ENCODE measurements at places on chromosomes 4 and X.

DNA sequence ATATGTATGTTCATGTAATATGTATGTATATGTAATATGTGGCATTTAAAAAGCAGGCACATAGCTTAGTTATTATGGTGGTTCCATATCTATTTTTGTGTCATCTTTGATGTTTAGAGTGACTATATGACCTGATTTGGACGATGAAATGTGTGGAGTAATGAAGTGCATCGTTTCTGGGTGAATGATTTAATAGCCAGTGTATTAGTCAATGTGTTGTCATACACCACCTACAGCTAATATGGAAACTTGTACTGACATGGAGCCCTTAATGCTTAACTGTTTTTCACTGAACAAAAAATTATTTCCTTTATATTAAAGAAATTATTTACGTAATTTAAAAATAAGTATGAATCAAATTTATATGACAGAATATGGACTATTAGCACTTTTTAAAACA is 292.3 kb upstream of the FSTL5 start:
- no peak overlapping the region for H3K27ac ChIP-seq
- no peak overlapping the region for H3K4me3 ChIP-seq
- H3K36me3 ChIP-seq, result no peaks in the 10 kb centered on the region
- H3K4me1 ChIP-seq, result no peaks in the 10 kb centered on the region
- DNase-seq, result no peak

DNA sequence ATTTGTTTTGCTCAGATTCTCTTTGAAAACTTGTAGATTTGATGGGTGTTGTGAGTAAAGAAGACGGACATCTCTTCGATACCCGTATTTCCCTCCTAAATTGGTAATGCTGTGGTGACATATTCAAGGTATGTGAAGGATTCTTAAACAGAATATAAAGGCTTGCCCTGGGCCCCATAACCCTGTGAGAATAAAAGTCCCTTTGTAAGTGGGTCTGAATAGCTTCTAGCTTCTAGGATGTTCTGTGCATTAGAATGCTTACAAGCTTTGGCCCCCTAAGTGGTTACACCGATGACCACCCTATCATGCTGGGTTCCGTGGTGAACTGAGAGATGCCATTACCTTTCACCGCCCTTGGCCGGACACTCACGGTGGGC is 574 bp upstream of the MOB1B start:
- H3K27me3 ChIP-seq, result no peaks in the 10 kb centered on the region
- DNase-seq, result no peak
- H3K4me1 ChIP-seq, result no peaks in the 10 kb centered on the region
- no peaks in the 10 kb centered on the region for H3K36me3 ChIP-seq
- H3K4me3 ChIP-seq, result peak overlapping the region; percentile 68

DNA sequence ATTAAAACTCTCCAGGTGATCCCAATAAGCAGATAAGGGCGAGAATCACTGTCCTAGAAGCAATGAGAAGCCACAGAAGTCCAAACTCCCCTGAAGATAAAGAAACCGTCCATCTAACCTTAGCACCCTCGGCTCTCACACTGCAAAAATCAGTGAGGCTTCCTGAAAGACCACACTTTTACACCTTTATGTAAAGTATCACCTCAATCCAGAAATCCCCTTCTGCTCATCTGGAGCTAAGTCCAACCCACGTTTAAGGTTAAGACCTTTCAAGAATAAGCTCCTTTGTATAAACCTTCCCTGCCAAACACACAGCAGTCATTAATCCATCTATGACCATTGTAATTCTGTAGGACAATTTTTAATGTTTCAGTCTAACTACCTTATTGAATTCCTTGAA is 41.7 kb downstream of the LIN54 start:
- no peaks in the 10 kb centered on the region for H3K4me1 ChIP-seq
- H3K27me3 ChIP-seq, result no peaks in the 10 kb centered on the region
- H3K36me3 ChIP-seq, result peaks cover 37% of the 10 kb centered on the region
- DNase-seq, result no peak
- H3K4me3 ChIP-seq, result no peak overlapping the region
- no peak overlapping the region for H3K27ac ChIP-seq

DNA sequence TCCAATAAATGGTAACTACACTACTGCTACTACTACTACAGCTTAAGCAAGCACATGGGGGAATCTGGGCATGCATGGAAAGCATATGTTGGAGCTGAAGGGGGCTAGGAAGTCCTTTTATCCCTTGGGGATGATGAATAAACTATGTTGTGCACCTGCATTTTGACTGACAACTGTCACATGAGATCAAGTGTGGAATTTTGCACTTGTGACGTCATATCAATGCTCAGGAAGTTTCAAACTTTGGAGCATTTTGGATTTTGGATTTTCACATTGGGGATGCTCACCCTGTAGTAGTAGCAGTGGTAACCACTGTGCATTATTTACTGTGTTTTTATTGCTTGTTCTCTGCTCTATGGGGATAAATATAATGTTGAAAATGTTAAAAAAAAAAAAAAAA is 100.5 kb upstream of the SMAD1 start:
- DNase-seq, result no peak
- no peak overlapping the region for H3K27ac ChIP-seq
- H3K4me3 ChIP-seq, result no peak overlapping the region
- no peaks in the 10 kb centered on the region for H3K36me3 ChIP-seq

DNA sequence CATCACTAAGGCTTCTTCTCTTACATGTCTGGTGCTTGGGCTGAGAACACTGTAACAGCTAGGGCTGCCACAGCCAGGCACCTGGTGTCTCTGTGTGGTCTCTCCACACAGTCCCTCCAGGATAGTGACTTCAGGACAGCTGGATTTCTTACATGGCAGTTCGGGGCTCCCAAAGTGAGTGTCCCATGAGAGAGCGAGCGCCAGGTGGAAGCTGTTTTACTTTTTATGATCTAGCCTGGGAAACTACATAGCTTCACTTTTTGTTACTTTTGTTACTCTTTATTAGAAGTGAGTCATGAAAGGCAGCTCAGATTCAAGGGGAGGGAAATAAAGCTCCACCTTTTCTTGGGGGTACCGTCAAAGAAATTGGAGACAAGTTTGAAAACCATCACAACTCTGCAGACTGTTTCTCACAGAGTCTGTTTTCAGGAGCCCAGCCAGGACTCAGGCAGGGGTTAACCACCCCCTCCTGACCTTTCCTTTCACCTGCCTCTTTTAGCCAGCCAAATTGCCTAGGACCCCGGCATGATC is 373.0 kb downstream of the MID1IP1 start:
- H3K4me3 ChIP-seq, result no peak overlapping the region
- H3K4me1 ChIP-seq, result no peaks in the 10 kb centered on the region
- H3K36me3 ChIP-seq, result no peaks in the 10 kb centered on the region
- H3K27ac ChIP-seq, result no peak overlapping the region
